ENCODE measurements at places on chromosomes 4 and X. TPM values are rescaled to one million over a fixed set of nuclear protein-coding genes. Genes with fewer than 3 reads are reported as not detected.

The SHROOM4 gene
- total RNA-seq = not detected

The PDS5A gene
- total RNA-seq = 129 TPM

The EVC2 gene
- total RNA-seq = 0.32 TPM

The LRCH2 gene
- not detected for total RNA-seq

The ZXDB gene
- 6.4 TPM for total RNA-seq

The TGIF2LX gene
- not detected for total RNA-seq

The MRFAP1 gene
- total RNA-seq = 115 TPM

DNA sequence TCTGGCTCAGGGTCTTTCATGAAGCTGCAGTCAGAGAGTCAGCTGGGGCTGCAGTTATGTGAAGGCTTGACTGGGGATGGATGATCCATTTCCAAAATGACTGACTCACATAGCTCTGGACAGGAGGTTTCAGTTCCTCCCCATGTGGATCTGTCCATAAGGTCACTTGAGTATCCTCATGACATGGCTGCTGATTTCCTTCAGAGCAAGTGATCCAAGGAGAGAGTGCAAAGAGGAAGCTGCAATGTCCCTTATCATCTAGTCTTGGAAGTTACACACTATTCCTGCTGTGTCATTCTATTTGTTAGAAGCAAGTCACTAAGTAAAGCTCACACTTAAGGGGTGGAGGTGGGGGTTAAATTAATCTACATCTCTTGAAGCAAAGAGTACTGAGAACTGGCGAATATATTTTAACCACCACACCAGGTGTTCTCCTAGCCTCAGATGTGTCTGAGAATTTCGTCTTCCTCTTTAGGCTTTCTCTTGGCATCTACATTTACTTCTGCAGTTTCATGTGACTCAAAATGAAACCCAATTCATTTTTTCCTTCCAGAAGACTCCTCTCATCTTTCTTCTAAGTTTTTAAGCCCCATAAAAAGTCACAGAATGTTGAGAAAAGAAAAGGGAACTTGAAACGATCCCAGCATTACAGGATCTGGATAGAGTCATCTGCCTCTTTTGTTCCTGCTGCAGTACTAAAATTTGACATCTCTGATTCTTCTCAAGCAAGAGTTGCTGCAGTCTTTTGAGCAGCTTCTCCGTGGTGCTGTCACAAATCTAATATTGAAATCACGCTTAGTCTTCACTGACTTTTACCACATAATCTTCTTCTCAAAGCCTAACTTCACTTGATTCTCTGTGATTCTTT is 3.8 kb upstream of the GRPR start:
- H3K36me3 ChIP-seq = no peaks in the 10 kb centered on the region
- peaks cover 17% of the 10 kb centered on the region for H3K4me1 ChIP-seq
- no peak for DNase-seq
- H3K4me3 ChIP-seq = no peak overlapping the region
- H3K27ac ChIP-seq = no peak overlapping the region
- H3K27me3 ChIP-seq = peaks cover 9% of the 10 kb centered on the region

DNA sequence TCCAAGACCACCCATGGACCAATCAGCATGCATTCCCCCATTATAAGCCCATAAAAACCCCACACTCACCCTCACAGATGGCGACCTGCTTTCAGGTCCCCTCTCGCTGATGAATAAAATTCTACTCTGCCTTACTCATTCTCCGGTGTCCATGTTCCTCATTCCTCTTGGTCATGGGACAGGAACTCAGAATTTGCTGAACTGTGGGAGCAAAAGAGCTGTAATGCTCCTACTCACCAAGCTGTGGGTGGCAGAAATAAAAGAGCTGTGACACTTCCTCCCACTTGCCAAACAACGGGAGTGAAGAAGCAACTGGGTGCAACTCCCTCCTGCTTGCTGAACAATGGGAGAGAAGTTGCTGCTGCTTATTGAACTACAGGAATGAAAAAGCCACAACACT is 168.5 kb upstream of the PCDH18 start:
- H3K27me3 ChIP-seq = no peaks in the 10 kb centered on the region
- DNase-seq = no peak
- no peak overlapping the region for H3K4me3 ChIP-seq

- DNase-seq = no peak
- no peak overlapping the region for H3K4me3 ChIP-seq
- H3K4me1 ChIP-seq = no peaks in the 10 kb centered on the region
These were observed 48.2 kb upstream of the KDR start for GRCh38 chr4:55173580-55173979.

DNA sequence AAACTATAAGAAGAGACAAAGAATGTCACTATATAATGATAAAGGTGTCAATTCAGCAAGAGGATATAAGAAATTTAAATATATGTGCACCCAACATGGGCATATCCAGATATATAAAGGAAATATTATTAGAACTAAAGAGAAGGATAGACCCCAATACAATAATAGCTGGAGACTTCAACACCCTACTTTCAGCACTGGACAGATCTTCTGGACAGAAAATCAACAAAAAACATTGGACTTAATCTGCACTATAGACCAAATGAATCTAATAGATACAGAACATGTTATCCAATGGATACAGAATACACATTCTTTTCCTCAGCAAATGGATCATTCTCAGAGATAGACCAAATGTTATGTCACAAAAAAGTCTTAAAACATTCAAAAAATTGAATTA is 327.7 kb downstream of the PPP1R2C start:
- no peak overlapping the region for H3K27ac ChIP-seq
- H3K4me1 ChIP-seq = no peaks in the 10 kb centered on the region
- H3K36me3 ChIP-seq = no peaks in the 10 kb centered on the region
- DNase-seq = no peak
- H3K4me3 ChIP-seq = no peak overlapping the region

DNA sequence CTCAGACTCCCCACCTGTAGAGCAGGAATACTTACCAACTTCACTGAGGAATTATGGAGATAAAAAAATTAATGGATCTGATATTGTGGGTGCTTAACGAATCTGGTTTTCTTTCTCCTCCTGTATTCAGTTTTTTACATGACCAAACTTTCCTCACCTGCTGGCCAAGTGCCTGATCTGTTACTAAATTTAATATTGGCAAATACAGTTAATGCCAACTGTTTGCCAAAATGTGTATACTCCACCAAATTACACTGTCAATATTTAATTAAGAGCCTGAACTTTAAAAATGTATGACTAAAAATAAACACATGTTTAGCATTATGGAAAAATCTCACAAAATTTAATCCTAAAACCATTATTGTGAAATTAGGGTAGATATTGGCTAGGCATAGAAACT is 3.3 kb downstream of the PGRMC2 start:
- H3K4me3 ChIP-seq = no peak overlapping the region
- DNase-seq = no peak
- no peak overlapping the region for H3K27ac ChIP-seq
- H3K36me3 ChIP-seq = peaks cover 29% of the 10 kb centered on the region
- peaks cover 52% of the 10 kb centered on the region for H3K4me1 ChIP-seq

- H3K4me1 ChIP-seq = peaks cover 8% of the 10 kb centered on the region
- H3K4me3 ChIP-seq = no peak overlapping the region
- peaks cover 6% of the 10 kb centered on the region for H3K36me3 ChIP-seq
- H3K27me3 ChIP-seq = peaks cover 17% of the 10 kb centered on the region
- DNase-seq = no peak
These were observed 59.0 kb upstream of the WDR1 start for GRCh38 chr4:10175626-10176025.

DNA sequence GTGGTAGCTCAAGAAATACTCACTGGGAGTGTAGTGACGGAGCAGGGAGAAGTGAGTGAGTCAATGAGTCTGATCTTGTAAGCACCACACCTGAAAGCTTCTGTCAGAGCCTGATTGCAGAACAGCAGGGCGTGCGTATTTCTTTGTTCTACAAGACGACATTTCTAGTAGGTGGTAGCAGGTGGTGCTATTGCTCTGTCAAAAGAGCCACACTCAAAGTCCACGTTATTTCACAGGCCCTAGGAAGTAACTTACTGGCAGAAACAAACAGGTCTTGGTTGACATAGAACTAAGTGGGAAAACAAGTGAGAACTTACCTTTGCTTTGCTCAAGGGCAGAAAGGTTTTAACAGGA is 46.4 kb upstream of the SPRY1 start:
- H3K4me3 ChIP-seq = no peak overlapping the region
- peaks cover 22% of the 10 kb centered on the region for H3K27me3 ChIP-seq
- no peak for DNase-seq
- peaks cover 10% of the 10 kb centered on the region for H3K4me1 ChIP-seq

- H3K4me3 ChIP-seq = no peak overlapping the region
- DNase-seq = peak; percentile 16
- no peaks in the 10 kb centered on the region for H3K4me1 ChIP-seq
- H3K27me3 ChIP-seq = no peaks in the 10 kb centered on the region
These were observed 100.8 kb downstream of the SPIN4 start for GRCh38 chrX:63250253-63250868.

DNA sequence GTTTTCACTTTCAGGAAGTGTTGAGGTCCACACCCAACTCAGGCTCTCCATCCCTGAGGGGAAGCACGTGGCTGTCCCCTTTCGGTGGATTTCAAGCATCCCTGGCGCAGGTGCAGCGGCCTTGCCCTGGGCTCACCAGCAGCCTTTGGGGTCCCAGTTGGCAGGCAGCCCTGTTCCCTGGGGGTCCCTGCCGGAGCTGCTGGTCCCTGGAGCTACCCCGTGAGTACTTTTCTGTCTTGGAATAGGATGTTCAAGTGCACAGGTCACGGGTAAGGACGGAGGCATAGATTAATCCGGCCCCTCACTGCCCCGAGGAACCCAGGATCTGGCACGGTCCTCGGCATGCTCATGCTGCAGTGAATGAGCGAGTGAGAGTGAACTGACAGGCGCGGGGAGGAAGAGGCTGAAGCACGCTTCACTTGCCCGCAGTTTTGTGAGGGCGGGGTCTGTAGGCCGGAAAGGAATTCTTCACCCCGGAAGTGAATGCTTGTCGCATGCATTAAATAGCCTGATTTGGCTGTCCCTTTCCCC is 117.2 kb upstream of the FAT1 start:
- H3K36me3 ChIP-seq = no peaks in the 10 kb centered on the region
- no peak overlapping the region for H3K27ac ChIP-seq
- no peak overlapping the region for H3K4me3 ChIP-seq
- no peaks in the 10 kb centered on the region for H3K27me3 ChIP-seq

- H3K27ac ChIP-seq = peak overlapping the region; percentile 82
- peak overlapping the region; percentile 30 for H3K4me3 ChIP-seq
- DNase-seq = no peak
- no peaks in the 10 kb centered on the region for H3K27me3 ChIP-seq
These were observed 26.0 kb downstream of the ARL13A start for GRCh38 chrX:100995469-100995868.

- no peak overlapping the region for H3K4me3 ChIP-seq
- no peaks in the 10 kb centered on the region for H3K4me1 ChIP-seq
- H3K36me3 ChIP-seq = peaks cover 21% of the 10 kb centered on the region
These were observed 70.8 kb downstream of the RAP1GDS1 start for GRCh38 chr4:98332017-98332416.

- peaks cover 32% of the 10 kb centered on the region for H3K4me1 ChIP-seq
- peak overlapping the region; percentile 100 for H3K27ac ChIP-seq
- peaks cover 34% of the 10 kb centered on the region for H3K36me3 ChIP-seq
- peak; percentile 60 for DNase-seq
These were observed 1.1 kb downstream of the OGT start for GRCh38 chrX:71533851-71534561.

- H3K4me1 ChIP-seq = no peaks in the 10 kb centered on the region
- no peak overlapping the region for H3K4me3 ChIP-seq
These were observed 528.2 kb downstream of the GBA3 start for GRCh38 chr4:23220911-23221310.

DNA sequence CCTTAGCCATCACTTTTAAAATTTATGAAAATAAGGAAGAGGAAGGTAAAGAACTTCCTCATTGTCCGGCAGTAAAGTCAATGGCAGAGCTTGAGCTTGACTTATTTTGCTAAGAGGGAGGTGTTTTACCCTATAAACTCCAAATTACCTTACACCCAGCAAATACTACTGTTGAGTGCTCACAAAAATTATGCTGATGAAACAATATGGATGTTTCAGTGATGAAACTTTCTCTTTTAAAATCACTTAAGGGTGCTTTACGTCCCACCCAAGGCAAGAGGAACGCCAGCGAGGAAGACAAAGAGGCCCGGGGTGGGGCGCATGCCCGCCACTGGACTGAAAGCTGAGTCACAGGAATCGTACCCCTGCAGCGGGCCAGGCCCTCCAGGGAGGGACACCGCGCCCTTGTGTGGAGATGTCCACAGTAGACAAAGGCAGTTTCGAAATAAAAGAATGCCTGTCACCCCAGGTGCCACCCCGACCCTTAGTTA is 560 bp upstream of the TMSB4X start:
- no peaks in the 10 kb centered on the region for H3K27me3 ChIP-seq
- H3K4me1 ChIP-seq = peaks cover 48% of the 10 kb centered on the region
- H3K27ac ChIP-seq = peak overlapping the region; percentile 98
- DNase-seq = no peak
- H3K36me3 ChIP-seq = peaks cover 34% of the 10 kb centered on the region

DNA sequence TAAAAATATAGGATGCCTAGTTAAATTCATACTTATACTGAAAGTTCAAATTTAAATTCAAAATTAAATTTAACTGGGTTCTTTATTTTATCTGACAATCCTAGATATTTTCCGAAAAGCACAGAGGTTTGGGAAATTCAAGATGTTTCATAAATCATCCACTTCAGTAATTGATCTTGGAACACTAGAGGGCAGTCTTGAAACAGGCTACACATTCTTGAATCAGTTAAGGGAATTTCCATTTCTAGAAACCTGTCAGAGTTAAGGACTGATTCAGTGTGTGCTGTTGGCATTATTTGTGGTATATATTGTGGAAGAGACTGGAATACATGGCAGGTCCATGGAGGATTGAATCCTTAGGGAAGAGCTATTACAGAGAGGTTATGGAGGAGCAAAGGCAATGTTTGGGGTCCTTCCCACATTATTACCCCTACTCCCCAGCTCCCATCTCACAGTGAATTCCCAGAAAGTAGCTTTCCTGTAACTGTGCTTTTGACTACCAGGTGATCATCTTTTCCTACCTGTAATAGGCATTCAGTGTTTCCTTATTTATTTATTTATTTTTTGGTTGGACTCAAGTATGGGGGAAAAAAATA is 92.9 kb downstream of the EGF start:
- H3K4me3 ChIP-seq = no peak overlapping the region
- H3K4me1 ChIP-seq = peaks cover 23% of the 10 kb centered on the region
- H3K36me3 ChIP-seq = no peaks in the 10 kb centered on the region
- peaks cover 2% of the 10 kb centered on the region for H3K27me3 ChIP-seq
- H3K27ac ChIP-seq = no peak overlapping the region
- DNase-seq = no peak

- no peak for DNase-seq
- H3K4me3 ChIP-seq = no peak overlapping the region
- no peaks in the 10 kb centered on the region for H3K4me1 ChIP-seq
- H3K27me3 ChIP-seq = no peaks in the 10 kb centered on the region
- no peaks in the 10 kb centered on the region for H3K36me3 ChIP-seq
These were observed 58.2 kb downstream of the PDE5A start for GRCh38 chr4:119570401-119570800.
